NCI-H1092 (cell line): ENCODE measurements at places on chromosomes 7 and 10.

DNA sequence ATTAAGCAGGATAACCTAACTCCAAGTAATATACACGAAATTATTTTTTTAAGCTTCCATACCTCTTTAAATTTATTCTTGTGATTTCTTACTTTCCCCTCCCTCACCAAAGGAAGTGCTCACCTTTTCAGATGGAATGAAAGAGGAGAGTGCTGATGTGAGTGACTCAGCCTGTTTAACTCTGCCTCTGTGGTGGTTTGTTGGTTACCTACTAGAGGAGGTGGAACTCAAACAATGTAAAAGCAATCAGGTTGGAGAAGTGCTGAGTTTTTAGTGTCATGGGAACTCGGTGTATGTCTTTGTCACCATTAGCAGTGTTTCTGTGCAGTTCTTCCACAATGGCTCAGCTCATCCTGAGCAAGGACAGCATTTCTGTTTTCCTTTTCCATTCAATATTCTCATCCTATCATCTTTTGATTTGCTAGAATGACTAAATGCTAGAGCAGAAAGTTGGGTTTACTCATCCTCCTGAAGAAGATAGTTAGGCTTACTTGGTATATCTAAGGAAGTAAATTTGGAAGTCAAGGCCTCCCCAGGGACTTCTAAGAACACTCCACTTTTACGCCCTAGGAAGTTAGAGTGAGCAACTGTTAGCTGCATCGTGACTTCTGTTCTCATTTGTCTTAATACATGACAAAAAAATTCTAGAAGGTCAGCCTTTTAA is 6.0 kb downstream of the ADD3 start:
- DNase-seq, result no peak

DNA sequence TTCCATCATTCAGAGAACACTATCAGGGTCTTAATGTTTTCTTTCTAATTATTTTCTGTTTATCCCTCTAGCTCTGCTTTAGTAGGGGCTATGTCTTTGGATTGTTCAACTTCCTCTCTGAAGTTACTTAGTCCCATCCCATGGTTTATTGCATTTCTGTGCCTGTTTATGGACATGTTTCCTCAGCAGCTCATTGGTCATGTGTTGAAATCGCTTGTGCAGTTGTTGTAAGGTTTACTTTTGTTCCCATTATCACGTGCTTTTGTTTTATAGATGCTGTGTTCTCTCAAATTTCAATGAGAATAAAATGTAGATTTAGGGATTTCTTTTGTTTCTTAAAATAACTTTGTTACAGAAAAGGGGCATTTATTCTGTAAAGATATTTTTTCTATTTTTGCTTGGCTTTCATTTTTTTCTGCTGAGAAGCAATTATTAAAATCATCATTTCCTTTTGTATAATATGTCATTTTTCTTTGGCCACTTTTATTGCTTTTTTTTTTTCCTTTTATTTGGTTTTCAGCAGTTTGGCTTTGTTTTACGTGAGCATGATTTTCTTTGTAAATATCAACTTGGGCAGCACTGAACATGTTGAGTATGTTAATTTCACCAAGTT is 110.9 kb downstream of the CCDC7 start:
- DNase-seq, result no peak

GRCh38 chr7:71308096-71308495 is 176.2 kb downstream of the GALNT17 start:
- no peak for DNase-seq

- no peak for DNase-seq
Observed at GRCh38 chr10:75137533-75138438, 26.3 kb downstream of the SAMD8 start.
